ENCODE measurements at places on chromosomes 4 and X.

GRCh38 chr4:98468709-98469108, 189.7 kb downstream of the TSPAN5 start:
- DNase-seq: peak; percentile 37

DNA sequence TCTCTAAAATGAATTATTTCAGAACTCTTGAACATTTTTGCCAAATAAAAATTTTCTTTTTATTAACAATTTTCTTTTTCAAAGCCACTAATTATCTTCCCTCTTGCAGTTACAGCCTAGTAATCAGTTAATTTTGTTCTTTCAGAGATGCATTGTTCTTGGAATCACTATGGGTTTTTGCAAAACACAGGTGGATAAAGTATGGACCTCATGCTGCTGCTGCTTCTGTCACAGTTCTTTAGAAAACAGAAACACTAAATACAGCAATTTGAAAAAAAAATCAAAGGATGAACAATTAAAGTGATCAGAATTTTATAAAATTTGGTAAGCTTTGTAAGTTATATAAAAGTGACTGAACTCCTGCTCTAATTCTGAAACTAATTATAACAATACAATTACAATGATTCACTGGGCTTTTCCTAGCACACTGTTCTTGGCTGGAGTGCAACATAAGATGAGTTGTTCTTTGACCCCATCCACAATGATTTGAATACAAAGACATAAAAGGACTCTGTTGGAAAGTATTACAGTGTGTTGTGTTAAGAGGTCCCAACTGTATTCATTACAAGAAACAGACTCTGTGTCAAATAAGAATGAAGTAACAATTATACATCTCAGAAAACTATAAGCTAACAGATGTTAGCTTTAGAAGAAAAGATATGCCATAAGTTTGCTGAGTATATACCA, 59.4 kb upstream of the GK2 start:
- DNase-seq: no peak

- DNase-seq: no peak
Measured at GRCh38 chr4:6188687-6189305, 11.6 kb downstream of the JAKMIP1 start.

DNA sequence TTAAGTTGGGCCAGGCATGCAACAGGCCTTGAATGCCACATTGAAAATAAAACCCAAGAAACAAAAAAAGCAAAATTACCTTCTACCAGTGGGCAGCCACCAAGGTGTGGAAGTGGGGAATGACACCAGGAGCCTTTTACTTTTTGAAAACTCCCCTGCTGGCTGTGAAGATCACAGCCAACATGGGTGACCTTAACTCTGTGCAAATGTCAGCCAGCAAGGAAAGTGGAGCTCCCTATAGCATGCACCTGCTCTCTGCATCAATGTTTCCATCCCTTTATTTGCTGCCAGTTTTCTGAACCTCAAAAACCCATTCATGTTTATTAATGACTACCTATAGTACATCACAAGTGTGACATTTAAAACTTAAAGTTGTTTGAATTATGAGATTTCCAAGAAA, 63.7 kb downstream of the HS3ST1 start:
- no peak for DNase-seq

DNA sequence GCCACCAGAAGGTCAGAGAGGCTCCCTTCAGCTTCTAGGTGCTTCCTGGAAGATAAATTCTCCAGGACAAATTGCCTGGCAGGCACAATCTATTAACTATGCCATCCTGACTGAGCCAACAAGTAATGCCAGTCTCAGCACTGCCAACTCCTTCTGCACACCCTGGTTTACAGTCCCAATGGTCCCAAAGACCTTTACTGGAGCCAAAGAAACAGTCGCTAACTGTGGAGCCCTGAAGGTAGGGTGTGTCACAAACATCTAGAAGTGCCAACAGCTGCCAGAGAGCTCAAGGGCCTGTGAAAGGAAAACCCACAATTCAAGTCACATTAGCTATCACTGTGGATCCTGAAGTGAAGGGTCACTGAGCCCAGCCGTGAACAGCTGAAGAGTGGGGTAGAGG, 34.9 kb upstream of the CITED1 start:
- no peak for DNase-seq

DNA sequence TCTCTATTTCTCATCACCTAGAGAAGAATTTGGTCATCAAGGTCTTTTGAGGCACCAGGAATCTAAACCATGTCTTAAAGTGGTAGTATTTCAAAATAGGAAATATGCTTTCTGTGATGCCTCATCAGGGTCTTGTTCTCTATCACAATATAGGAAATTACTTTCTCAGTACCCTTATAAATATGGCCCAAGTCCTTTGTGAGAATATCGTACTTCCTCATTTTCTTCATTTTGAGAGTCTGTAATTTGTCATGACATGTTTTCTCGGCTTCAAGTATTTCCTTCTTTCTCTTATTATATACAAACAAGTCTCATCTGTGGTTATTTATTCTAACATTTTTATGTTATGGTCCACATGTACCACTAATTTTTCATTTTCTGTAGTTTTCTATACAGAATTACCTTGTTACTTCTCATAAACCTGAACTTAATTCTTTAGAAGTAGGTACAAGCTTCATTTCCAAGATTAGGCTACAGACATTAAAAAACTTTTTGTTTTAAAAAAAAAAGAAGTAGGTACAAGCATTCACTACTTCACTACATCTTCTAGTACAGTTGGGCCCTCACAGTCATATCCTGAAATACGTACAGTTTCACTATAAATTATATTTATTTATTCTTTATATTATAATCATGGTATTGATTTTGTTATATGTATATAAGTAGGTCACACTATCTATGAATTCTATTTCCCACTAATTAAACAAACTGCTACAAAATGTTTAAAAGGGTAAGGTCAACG, 54.4 kb downstream of the KLHL13 start:
- no peak for DNase-seq
